ENCODE measurements at places on chromosomes 7 and 10.

- no peak for DNase-seq
Measured at GRCh38 chr7:55536619-55537457, 35.5 kb downstream of the VOPP1 start.

DNA sequence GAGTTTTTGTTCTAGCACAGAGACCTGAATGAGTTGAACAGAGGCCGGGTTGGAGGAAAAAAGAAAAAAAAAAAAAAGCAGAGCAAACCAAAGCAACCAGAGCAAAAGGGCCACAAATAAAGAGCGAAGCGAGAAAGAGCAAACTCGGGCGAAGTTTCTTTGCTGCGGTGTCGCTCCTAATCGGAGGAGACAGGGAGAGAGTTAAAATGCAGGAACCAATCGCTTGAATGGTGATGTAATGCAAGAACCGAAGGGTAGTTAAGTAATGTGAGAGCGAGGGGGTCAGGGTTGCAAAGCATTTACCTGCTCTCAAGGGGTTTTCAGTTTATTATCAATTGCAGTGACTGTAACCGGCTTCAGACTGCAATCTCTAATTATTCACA, 271.7 kb downstream of the TRIL start:
- no peak for DNase-seq

DNA sequence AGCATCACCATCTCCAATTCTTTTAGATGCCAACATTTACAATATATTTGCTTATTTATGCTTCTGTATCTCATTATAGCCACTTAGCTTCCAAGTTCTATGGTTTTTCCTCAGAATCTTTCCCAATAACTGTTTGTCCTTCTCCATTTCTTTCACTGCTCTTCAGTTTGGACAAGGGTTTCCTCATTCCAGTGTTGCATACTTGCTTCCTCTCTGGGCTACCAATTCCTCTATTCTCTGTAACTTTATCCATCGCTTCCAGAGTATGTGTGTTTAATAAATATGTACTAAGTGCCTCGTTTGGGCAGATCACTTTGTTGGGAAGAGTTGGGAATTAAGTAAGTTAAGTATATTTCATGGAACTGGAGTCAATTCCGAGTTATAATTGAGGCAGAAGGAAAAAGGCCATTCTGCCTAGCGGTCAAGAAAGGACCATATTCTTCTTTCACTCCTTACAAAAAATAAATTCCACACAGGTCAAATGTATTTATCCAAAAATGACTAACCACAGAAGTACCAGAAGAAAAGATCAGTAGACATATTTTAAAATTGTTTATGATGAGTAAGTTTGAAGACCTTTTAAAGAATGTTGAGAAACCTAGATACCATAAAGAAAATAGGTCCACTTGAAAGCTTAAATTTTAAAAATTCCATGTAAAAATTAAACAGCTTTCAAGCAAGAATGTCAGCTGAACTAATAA, 10.8 kb downstream of the STAMBPL1 start:
- DNase-seq, result no peak

DNA sequence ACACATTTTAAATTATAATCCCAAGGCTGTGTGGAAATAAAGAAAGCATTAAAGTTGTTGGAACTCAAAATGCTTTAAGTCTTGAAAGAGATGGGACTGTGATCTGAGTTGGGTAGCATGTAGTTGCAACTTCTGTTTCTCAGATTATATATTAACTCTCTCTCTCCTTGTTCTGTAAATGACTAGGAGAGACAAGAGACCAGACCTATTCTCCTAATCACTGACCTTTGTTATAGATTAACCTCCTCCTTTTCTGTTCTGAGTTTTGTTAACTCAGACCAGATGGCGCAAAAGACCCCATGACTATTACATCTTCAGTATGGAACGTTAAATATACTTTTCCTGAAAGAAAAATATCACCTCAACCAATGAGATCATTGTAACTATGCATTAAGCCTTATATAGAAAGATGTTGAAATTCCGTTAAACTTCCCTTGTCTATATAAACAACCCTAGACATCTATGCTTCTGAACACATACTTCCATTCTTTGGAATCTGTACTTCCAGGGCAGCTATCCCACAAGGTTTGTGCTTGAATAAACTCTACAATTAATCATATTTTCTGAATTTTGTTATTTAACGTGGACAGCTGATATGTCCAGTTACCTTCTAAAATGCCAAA, 143.5 kb upstream of the TRIM24 start:
- DNase-seq, result no peak

- no peak for DNase-seq
Measured at GRCh38 chr10:69343905-69344304, 65.6 kb downstream of the HK1 start.

GRCh38 chr10:76070916-76071315, 639.5 kb downstream of the LRMDA start:
- no peak for DNase-seq

DNA sequence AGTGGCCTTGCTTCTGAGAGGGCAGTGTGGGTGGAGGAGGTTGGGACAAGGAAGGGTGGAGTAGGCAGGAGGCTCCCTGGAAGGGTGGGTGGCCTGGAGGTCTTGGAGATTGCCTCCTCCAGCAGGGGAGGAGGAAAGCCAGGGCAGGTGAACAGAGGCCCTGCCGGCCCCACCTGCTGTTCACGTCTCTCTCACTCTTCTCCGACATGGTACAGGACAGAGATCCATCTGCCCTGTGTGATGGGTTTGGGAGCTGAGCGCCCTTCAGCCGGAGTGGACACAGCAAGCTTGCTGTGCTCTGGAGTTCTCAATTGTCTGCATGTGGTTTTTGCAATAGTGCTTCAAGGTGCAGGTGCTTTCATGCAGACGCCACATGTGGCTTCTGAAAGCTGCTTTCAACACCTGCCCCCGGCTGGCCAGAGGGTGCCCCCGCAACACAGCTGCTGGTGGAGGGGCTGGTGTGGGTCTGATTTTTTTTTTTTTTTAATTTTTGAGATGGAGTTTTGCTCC, 82.8 kb upstream of the GNA12 start:
- DNase-seq, result no peak

- no peak for DNase-seq
Measured at GRCh38 chr10:119515511-119516045, 26.9 kb downstream of the RGS10 start.

DNA sequence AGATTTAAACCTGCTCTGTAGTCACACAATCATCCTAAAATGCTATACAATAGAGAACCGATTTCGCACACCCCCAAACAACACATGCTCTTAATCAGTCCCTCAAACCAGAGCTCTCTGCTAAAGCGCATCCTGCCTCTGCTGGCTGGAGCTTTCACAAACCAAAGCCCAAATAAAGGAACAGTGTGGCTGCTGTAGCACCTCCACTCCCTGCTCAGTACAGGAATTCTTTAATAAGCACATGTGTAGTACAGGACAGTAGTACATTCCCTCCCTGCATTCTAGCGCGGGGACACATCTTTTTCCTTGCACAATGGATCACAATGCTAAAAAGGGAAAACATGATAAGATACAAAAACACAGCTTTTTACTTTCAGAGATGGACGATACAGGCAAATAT, 684.6 kb downstream of the MAGI2 start:
- DNase-seq, result no peak

- DNase-seq, result no peak
Measured at GRCh38 chr7:94405506-94405905, 10.8 kb downstream of the COL1A2 start.

GRCh38 chr7:12771378-12771877, 84.0 kb downstream of the ARL4A start:
- no peak for DNase-seq

GRCh38 chr10:6384031-6384430, 181.3 kb downstream of the PFKFB3 start:
- no peak for DNase-seq

DNA sequence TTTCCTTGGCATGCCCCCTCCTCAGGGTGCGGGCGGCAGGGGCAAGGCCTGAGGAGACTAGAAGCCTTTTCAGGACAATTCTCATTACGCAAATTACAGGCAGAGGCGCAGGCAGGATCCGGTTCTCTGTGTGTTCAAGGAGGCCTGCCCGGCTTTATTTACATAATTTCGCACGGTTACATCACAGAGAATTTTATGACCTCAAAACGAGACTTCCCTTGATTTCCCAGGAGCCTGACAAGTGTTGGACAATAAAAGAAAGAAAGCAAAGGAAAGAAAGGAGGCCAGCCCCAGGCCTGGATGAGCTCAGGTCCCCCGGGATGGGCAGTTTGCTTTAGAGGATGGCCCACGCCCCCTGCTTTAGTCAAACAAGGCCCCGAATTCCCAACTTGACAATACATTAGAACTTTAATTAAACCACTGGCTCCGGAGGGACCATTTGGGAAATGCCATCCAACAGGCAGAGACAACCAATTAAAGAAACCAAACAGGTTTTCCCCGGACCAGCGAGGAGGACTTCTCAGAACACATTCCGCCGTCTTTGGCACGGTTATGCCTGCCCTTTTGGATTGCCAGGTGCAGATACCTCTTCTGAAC, 2.9 kb downstream of the MNX1 start:
- no peak for DNase-seq

GRCh38 chr7:114620208-114620607, 205.6 kb downstream of the FOXP2 start:
- no peak for DNase-seq

GRCh38 chr10:79021331-79021907, 47.3 kb upstream of the ZMIZ1 start:
- DNase-seq, result peak; percentile 12

DNA sequence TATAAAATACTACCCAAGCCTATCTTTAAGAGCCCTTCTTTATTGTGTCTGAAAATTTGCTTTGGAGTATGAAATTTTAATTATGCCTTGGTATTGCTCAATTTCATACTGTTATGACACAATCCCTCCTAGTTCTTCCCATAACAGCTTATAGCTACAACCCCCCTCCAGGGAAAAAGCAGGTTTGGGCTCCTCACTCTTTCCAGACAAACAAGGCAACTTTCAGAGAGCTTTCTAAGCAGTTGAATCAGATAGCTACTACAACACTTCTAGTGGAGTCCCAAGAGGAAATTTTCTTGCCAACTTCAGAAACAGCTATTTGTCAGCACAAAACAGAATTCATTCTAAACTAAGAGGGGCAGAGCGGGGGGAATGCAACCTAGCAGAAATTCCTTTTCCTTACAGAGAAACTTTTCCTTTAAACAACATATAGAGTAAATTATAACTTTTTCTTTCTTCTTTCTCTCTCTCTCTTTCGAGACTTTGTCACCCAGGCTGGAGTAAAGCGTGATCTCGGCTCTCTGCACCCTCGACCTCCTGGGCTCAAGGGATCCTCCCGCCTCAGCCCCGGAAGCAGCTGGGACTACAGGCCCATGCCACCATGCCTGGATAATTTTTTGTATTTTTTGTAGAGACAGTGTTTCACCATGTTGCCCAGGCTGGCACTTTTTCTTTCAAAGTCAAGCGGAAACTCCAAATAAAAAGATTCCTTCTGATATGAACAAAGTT, 26.0 kb upstream of the JMJD1C start:
- no peak for DNase-seq

- no peak for DNase-seq
Measured at GRCh38 chr10:102404361-102405107, 9.0 kb downstream of the NFKB2 start.

DNA sequence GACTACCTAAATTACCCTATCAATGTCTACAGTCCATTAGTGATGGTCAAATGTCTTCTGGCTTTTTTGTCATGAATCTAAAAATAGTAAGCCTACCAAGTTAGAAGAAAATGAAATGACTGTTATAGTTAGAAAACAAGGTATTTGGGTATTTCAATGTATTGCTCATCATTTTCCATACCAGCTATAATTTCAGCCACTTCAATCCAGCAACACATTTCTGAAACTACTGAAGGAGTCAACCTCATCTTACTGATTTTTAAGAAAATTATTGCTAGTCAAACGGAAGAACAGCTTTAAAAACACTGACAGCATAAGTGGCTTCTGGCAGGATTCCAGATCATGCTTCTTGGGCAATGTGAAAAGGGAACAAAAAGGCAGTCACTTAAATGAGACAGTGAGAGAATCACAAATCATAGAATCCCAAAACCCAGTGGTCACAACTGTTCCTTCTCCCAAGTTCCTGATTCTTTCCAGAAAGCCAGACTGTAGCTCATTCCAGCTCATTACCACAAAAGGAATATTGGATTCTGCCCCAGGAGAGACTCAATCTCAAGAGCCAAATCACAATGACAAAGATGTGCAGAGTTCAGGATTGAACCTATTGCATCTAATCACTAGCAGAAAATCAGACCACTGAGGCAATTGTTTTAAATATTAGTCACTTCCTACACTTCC, 61.2 kb upstream of the LRRN3 start:
- no peak for DNase-seq

GRCh38 chr7:116340943-116341907, 130.9 kb downstream of the TES start:
- DNase-seq, result no peak

DNA sequence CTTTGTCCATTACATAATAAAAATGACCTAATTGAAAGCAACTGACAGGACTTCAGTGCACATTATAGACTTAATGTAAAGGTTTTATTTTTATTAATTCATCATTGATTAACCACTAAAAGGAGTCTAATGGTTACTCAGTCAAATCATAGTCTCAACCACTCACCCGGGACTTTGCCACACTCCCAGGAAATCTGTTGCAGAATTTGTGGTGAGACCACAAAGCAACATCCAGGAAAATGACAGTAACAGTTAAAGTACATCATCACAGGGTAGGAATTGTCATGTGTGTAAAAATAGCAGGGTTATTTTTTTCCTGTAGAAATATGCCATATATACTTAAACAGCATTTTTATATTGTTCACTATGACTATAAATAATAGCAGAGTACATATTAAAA, 6.3 kb upstream of the HGF start:
- no peak for DNase-seq

DNA sequence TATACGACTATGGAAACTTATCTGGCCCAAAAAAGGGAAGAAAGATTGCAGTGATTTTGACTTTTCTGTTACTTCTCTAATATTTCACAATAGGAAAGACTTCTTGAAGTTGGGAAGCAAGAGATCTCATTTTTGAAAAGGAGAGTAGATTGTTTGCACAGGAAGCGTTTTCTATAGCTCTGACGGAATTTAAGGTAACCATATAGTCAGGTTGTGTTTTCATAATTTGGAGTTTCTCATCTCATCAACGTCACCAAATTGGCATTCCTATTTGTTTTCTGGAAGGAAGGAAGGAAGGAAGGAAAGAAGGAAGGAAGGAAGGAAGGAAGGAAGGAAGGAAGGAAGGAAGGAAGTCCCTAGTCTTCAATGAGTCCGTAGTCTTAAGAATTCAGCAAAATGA, 732.0 kb downstream of the XPNPEP1 start:
- DNase-seq, result no peak

Measured in activated naive CD8-positive, alpha-beta T cell treated with anti-CD3 and anti-CD28 coated beads, Interleukin-2, amount 10 ng/mL, durations not matched to agents 7 days and 5 days (primary cell).